Coronary artery (tissue), 2 donors: ENCODE measurements at places on chromosomes 13 and 19.

- DNase-seq, result no peak
These were observed 168.9 kb upstream of the TSC22D1 start for GRCh38 chr13:44744880-44745633.

DNA sequence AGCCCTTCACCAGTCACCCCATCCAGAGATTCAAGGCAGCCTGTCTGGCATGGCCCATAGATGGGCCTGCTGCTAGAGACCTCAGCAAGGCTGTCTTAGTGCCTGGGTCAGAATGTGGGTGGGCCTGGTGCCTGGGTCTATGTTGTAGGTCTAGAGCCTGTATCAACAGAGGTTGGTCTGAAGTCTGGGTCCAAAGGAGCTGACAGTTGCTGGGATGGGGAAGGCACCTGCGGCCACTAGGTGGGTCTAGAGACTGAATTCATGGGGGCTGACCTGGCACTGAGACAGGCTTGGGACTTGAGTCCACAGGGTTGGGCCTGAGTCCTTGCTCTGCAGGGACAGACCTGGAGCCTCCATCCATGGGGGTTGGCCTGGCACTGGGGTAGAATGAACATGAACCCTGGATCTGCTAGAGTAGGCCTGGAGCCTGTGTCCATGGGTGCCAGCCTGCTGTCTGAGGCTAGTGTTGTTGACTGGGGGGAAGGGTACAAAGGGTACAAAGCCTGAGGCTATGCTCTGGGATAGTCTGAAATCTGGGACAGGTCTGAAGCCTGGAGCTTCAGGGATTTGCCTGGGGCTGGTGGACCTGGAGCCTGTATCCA lies 516.8 kb downstream of the OLFM4 start:
- DNase-seq, result no peak

DNA sequence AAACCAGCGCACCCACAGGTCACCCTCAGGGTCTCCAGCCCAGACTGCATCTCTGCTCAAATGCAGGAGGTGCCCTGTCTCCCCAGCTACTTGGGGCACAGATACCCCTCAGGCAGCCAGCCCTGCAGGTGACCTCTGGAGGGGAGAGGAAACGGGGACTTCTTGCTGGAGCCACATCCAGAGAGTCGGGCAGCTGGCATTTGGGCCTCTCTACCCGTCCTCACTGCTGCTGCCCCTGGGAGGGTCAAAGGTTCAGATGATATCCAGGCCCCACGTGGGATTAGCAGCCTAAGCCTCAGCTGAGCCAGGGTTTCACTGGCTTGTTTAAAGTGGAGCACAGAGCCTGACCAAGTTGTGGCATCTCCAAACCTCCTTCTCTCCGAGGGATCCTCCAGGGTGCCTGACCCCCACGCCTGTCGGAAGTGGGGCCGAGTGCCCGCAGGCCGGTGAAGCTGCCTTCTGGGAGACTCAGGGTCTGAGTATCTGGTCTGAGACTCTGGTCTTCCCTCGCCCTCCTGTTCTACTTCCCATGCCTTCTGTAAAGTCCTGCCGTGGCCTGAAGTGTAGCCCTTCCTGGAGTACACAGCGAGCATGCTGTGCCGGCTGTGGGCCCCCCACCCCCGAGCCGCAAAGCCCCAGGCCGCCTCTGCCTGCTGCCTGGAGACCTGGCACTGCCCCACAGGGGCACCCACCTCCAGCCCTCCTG lies 2.1 kb downstream of the RASA3 start:
- DNase-seq, result no peak

- DNase-seq, result no peak
These were observed 423.2 kb upstream of the SGCG start for GRCh38 chr13:22757530-22758120.

DNA sequence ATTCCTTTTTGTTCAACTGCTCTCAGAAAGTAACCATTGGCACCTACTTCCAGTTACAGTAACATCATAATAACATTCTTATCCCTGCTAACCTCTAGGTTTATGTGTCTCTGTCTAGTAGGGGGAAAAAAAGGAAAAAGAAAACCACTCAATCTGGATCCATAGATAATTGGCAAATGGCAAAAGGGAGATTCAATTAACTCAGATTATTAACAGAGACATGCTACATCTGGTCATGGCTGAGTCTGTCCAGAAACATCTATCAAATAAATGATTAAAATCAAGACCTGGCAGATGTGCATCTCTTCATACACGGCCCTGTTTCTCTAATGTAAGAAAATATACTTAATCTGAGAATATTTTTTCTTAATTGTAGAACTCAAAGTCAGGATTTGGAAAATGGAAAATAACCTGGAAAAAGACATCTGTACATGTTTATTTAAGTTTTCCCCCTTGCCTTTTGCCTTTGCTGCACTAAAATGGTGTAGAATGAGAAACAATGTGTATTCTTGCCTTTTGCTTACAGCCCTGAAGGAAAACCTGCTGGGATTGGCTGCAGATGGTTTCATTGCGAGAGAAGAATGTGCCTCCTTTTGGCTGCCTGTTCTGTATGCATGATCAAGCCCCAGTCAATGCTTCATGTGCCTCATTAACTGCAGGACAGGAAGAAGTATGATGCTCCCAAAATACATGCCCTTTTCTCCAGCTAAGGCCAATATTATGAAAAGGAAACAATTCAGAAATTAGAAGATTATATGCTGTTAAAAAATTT lies 921.6 kb upstream of the PCDH20 start:
- no peak for DNase-seq

- DNase-seq, result no peak
These were observed 319.3 kb downstream of the RFC3 start for GRCh38 chr13:34137200-34137599.

GRCh38 chr19:38697197-38697596 lies 47.1 kb downstream of the CAPN12 start:
- no peak for DNase-seq
